ENCODE measurements at places on chromosomes 1 and 21. TPM values are rescaled to one million over a fixed set of nuclear protein-coding genes. Genes with fewer than 3 reads are reported as not detected.

- no peak for DNase-seq
Measured at GRCh38 chr1:172932981-172933380, 117.8 kb downstream of the TNFSF18 start.

GRCh38 chr1:247054992-247055415 is 23.6 kb downstream of the ZNF670 start:
- no peak for DNase-seq

Gene OR2T29
- total RNA-seq: not detected

Gene FMO2
- total RNA-seq: 0.22 TPM

Gene NOS1AP
- total RNA-seq: 0.95 TPM

DNA sequence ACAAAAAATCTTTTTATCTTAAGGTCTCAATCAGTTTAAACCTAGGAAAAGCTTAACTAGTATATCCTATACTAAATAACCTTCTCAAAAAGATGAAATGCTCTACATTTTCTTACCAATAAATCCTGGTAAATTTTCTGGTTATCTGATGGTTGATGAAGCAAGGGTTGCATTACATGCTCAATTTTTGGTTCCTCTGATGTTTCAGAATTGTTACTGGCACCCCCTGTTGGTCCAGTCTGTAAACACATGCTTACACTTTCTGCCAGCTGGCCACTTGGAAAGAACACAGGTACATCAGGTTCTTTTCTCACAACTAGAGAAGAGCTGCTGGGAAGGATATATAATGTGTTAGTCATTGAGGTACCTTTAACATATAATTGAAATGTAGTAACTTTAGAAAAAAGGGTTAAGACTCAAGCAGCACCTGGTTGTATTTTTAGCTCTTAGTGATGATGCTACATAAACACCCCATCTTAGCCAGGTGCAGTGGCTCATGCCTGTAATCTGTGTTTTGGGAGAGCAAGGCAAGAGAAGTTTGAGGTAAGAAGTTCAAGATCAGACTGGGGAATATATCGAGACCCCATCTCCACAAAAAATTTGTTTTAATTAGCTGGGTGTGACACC is 30.9 kb upstream of the TAL1 start:
- DNase-seq: peak; percentile 68

DNA sequence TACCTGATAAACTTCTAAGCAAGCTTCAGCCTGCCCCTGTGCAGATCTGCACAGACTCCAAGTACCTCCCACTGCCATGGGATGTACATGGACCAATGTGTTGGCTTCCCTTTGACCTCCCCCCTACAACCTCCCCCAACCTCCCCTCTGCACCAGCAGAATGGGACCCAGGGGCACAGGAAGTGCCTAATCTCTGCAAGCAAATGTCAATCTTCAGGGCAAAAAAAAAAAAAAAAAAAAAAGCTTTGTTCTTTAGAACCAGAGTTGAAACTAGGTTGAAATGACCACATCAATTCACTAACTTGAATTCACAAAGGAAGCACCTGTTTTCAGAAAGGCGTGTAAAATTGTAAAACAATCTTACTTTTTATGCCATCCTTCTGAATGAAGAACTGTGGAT is 53.9 kb upstream of the TIAM1 start:
- no peak for DNase-seq

GRCh38 chr21:40830836-40831235 is 16.1 kb downstream of the DSCAM start:
- DNase-seq: no peak

Gene KANK4
- total RNA-seq: not detected

GRCh38 chr1:209335178-209335577 is 248.3 kb upstream of the CAMK1G start:
- peak; percentile 56 for DNase-seq

GRCh38 chr1:8109216-8109615 is 83.1 kb upstream of the ERRFI1 start:
- DNase-seq: no peak

Gene KRTAP13-2
- total RNA-seq: not detected

Gene TCHHL1
- total RNA-seq: not detected

DNA sequence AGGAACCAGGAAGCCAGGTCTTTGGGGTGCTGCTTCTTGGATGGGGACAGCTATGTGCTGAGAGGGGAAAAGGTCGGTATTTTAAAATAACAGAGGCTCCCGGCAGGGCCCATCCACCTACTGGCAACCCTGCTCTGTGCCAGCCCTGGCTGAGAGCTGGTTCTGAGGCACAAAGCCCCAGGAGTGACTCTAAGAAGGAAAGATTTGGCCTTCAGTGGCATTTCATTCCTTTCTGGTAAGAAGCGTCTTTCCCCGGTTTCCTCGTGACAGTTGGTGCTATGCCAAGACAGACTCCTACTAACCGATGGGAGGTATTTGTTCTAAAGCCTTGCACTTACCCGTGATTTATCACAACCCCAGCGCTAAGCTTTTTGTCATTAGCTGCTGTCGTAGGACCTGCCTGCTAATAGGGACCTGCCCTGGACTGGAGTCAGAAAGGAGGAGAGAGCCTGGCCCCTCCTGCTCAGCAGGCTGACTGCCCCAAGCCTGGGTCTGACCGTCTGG is 123.1 kb upstream of the ADAR start:
- no peak for DNase-seq

DNA sequence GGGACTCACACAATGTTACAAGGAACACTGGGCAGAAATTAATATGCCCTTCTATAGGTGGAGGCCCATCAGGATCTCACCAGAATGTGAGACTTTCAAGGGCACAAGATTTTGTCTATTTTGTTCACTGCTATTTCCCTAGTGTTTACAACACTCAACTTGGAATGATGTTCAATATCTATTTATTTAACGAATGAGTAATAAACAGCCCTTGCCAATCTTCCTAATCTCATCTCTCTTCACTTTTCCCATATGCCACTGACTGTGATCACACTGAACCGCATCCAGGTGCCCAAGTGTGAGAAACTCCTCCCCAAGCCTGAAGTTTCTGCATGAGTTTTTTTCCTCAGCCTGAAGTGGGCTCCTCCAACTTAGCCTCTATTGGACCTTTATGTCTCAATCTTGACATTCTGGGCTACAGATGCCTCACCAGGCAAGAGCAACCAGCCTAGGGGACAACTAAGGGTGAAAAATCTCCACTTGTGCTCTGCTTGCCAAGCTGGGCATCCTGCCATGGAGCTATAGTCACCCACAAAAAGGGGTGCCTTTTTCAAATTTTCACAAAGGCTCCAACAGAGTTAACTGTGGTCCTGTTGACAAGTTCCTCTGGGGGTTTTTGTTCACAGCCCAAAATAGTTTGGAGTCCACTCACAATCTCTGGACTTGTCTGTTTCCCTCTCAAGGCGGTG is 105.6 kb downstream of the PLPP3 start:
- DNase-seq: no peak

DNA sequence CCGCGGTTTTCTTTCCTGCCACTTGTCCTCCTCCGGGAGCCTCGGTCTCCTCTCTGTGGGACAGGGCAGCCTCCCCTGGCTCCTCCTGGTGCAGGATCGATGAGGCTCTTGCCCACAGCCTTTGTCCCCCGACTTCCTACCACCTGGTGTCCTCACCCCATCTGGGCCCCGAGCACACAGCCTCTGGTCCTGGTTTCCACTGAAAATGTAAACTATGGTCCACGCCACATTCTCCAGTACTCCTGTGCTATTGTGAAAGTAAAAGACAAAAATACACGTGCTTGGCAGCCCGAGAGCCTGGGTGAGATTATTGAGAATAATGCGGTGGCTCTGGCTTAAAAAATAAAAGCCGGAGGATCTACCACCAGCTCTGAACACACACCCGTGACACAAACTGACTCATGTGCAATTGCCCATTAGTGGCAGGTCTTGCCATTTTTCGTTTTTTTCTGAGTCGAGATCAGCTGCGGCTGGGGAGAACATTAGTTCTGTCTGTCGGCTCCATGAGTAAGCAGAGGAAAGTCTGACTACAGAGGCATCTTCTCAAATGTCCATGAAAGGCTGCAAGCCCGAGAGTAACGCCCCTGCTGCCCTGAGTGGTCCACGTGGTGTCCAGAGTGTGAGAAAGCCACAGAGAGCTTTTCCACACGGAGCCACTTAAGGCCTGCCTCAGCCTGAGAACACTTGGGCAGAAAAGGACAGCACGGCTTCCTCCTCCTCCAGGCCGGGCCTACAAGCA is 5.7 kb upstream of the COL6A2 start:
- DNase-seq: no peak

Gene CKS1B
- total RNA-seq: 256 TPM

DNA sequence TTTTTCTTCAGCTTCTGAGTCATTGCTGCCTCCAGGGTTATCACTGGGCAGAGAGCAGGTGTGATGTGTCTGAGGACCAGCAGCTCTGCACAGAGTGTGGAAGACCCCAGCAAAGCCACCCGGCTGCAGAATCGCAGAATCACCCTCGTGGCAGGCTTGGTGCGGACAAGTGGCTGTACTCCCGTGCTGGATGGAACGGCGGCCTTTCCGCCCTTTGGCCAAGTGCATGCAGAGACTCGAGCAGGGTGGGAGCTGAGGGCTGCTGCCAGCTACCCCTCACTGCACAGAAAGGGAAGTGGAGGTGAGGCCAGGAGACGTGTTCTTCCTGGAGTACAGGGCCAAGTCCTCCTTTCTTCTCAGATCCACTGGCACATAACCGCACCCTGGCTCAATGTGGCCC is 162.5 kb downstream of the PCBP3 start:
- DNase-seq: no peak

DNA sequence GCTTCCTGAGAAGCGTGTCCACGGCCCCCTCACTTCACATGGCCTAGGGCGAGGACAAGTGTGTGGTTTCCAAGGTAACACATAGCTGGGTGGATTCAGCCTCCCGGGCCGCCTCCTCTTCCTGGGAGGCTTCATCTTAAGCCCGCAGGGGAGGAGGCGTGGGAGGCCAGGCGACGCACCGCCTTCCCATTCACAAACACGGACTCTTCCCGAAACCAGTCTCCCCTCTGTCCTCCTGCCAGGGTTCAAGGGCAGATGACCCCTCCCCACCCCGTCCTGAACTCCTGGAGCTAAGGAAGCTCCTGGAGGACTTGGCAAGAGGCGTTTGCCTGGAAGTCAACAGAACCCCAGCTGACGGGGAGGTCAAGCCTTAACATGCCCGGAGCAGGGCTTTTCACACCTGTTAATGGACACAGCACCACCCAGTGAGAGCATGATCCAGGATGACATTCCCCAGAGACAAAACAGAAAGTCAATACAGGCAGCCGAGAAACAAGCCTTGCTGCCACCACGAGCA is 56.7 kb downstream of the KCNN3 start:
- DNase-seq: peak; percentile 34

Gene LCE3E
- not detected for total RNA-seq

DNA sequence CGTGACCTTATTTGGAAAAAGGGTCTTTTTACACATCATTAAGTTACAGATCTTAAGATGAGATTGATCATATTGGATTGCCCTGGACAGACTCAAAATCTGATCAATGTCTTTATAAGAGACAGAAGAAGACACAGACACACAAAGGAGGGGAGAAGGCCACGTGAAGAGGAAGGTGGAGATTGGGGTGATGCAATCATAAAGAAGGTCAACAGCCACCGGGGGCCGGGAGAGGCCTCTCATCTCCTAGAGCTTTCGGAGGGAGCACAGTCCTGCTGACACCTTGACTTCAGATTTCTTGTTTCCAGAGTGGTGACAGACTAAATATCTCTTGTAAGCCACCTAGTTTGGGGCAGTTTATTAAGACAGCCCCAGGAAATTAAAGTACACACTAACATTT is 204.6 kb upstream of the CSF3R start:
- no peak for DNase-seq

GRCh38 chr1:61318319-61319125 is 236.2 kb downstream of the NFIA start:
- DNase-seq: peak; percentile 62

DNA sequence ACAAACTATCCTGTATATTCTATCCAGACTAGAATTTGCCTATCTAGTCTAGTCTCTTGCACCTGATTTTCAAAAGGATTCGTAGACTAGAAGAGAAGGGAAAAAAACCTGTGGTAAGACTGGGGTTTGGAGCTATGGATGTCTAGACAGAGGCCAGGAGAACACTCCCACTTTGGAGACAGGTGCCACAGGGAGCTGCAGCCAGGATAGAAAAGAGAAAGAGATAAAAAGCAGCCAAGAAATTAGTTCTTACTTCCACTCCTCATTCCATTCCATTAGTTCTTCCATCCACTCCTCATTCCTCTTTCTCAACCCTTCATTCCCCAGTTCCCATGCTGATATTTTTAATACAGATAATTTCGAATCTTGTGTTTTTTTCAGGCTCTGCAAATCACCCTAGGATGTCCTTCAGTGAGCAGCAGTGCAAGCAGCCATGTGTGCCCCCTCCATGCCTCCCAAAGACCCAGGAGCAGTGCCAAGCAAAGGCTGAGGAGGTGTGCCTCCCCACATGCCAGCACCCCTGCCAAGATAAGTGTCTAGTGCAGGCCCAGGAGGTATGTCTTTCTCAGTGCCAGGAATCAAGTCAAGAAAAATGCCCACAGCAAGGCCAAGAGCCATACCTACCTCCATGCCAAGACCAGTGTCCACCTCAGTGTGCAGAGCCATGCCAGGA is 496 bp downstream of the PRR9 start:
- no peak for DNase-seq

- no peak for DNase-seq
Measured at GRCh38 chr1:8396786-8397406, 79.0 kb downstream of the SLC45A1 start.

DNA sequence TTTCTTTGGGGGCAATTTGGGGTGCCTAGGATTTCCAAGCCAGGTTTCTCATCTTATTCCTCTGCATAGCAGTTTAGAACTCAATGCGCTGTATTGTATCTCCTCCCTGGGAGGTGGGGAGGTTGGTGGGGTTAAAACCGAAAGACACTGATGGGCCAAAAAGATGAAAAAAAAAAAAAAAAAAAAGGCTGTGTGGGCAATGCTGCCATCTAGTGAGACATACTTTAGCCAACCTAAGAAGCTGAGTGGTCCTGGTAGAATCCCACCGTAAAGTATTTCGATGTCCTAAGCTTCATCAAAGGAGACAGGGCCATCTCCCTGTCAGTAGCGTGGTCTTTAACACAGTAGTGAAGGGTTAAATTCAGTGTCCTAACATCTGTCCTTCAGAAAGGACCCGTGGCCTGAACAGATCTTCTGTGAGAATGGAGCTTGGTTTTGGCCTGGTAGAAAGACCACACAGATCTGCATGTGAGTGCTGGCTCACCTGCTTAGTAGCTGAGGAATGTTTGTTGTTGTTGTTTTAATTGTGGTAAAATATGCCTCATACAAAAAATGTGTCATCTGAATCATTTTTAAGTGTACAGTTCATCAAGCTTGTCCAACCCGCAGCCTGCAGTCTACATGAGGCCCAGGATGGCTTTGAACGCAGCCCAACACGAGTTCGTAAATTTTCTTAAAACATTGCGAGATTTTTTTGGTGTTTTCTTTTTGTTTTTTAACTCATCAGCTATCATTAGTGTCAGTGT is 226.2 kb downstream of the KIF26B start:
- peak; percentile 27 for DNase-seq

Measured in K562 (cell line).